ENCODE measurements at places on chromosomes 7 and 10.

DNA sequence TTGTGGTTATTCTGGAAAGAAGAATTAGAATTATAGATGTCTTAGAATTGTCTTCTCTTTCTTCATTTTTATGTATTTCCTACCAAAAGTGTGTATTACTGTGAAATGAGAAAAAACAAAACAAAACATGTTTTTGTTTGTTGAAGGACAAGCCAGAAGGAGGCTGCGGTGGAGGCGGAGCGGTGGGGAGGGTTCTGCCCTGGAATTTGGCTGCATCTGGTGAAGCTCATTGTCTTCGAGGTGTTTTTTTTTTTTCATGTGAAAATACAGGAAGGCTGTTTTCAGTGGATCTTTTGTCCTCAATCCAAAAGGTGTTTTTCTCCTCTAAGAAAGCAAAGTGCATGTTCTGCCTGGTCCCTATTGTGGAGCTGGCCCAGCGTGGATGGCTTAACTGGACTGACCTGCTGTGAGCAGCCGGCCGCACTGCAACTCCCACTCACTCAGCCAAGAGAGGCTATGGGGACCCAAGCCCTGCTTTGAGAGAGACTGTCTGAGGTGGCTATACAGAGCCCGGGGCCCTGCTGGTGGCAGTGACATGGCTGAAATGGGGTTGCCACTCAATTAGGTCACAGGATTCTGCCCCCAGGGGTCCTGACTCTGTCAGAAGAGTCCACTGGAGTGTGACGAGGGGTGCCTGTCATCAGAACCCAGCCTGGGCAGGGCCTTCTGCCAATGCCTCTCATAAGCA, 184.9 kb upstream of the MKI67 start:
- no peak for DNase-seq

DNA sequence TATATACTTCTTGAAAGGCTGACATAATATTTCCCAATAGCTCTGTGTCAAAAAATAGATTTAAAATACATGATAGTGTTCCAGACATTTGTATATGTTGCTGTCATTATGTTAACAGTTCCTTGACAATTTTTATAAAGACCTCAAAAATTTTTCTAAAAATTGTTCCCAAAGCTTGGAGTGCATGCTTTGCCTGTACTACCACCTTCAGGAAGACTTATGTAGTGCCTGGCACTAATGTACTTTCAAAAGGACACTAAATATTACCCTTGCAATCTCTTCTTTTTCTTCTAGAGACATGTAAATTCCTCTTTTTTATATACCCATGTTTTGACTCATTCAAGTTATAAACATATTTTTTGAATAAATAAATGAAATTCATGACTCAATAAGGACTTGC, 48.0 kb upstream of the SP8 start:
- peak; percentile 32 for DNase-seq

DNA sequence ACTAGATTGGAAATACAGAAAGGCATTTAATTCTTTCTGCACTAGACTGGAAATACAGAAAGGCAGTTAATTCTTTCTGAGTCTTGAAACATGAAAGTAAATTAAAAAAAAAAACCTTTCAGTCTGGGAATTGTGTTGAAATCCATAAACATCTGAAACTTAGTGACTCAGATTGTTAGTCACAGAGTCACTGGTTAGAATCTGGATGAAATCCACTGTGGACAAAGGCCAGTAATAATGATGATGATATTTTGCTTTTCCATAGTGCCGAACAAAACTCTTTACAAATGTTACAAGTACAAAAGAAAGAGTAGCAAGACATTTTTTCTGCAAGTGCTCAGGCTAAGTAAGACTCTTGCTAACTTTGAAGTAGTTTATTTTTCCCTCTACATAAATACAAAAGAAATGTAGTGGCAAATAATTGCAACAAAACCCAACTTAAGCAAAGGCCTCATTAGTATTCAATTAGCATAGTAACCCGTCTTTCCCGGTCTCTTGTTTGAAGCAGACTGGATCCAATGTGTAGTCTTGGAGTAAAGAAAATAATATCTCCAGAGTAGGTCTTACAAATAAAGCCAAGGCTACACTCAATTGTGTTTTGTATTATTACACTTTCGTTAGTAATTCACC, 5.8 kb upstream of the PRTFDC1 start:
- no peak for DNase-seq

GRCh38 chr10:74949843-74950765, 123.7 kb downstream of the KAT6B start:
- no peak for DNase-seq

DNA sequence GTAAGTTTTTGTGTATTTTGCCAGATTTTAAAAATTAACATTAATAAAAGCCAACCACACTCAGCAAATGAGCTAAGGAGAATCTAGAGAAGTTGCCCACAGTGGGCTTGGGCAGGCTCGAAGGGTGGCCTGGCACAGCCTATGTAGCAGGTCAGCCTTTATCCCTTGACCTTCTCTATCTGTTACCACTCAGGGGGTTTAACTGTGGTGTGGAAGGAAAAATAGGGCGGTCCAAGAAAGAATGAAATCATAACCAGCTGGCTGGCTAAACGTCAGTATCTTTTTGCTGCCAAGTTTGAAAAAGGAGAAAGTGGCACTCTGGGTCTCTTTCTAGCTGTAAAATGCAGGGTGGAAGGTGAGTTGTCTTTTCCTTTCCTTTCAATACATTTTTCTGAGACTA, 130.3 kb upstream of the ASAH2 start:
- DNase-seq = no peak

GRCh38 chr7:143049362-143049761, 2.8 kb upstream of the OR6V1 start:
- DNase-seq = no peak

DNA sequence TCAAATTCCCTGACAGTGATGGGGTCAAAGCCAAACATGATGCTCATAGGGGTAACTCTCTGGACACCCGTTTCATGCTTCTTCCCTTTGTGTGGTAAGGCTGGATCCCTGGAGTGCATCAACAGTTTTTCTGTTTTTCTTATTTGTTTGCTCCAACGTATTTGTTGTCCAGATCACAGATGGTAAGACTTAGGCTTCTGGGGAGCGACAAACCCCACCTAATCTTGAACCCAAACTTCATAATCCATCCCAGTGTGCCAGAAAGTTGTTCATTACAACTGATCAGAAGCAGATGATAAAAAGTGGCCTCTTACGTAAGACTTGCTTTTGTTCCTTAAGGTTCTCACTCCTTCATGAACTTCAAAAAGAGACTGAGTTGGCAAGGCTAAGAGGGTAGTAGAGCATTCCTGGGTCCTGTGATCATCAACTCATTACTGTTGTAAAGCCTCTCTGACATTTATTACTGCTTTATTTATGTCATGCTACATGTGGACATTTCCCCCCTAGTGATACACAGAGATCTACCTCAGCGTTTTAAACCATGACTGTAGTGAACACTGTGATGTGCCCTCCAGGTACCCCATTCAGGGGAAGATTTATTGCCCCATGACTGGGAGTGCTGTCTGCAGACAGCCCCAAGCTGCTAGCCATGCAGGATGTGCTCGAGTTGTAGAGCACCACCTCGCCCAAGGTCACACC, 125.6 kb downstream of the CCDC71L start:
- DNase-seq = no peak

DNA sequence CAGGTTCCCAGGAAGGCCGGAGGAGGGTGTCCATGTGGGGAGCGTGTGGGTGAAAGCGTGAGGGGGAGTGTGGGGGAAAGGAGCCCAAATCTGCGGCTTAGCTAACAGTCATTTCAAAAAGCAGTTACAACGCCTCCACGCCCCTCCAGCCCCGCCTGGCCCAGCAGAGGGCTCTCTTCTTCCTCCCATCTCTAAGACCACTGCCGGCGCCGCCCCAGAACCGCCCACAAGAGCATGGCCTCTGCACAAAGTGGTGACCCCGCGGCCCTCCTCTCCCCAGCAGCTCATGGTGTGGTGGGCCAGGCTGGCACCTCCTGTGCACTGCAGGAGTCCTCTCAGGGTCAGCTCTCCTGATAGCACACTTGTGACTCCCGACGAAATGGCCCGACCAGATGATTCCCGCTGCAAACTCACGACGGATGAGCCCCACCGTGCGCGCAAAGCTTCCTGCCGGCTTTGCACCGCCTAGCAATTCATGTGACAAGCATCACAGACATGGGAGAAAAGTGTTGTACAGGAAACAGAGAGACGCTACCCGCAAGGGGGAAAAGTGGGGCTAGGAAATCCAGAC, 12.4 kb upstream of the HUS1 start:
- peak; percentile 96 for DNase-seq

- peak; percentile 68 for DNase-seq
These were observed 33.6 kb downstream of the DNMBP start for GRCh38 chr10:99975942-99976809.

- DNase-seq = no peak
These were observed 87.6 kb upstream of the SEMA3D start for GRCh38 chr7:85274454-85274853.

- no peak for DNase-seq
These were observed 23.1 kb upstream of the PPIF start for GRCh38 chr10:79324032-79324695.

- peak; percentile 88 for DNase-seq
These were observed at the start of gene CREB3L2 for GRCh38 chr7:138001529-138002095. Gene CREB3L2, minus strand, starts transcription at chr7:138002086. Its CDS starts 381 bp downstream, at chr7:138001705.

- DNase-seq = no peak
These were observed 727 bp downstream of the ATRNL1 start for GRCh38 chr10:115093776-115094408.

DNA sequence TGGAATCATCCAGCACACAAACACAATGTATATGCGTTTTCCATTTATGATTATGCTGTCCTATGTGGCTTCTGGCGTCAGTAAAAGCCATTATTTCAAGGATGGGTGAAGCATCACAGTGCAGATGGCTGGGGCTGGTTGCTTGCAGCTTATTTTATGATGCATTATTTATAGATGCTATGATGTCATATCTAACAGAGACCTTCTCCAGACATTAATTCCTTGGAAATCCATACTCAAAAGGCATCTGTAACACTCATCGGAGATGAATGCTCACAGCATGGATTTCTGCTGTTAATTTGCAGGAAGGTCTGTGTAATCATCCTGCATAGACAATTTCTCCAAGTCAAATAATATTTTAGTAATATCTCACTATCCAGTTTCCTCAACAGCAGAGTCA, 7.2 kb downstream of the RGS10 start:
- DNase-seq = no peak

DNA sequence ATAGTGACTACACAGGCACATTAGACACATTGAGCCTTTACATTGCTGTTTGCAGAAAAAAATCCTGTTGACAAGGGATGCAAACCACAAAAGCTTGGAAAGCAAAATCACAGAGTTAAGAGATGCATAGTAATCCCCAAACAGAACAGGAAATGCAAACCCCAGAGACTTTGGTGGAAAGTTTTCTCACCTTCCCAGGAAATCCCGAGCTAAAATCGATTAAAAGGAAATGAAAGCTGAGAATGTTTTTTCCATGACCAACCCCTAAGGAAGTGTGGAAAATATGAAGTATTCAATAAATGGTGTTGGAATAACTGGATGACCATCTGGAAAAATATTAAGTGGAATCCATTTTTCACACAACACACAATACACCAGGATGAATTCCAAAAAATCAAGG, 598.7 kb downstream of the GRID1 start:
- no peak for DNase-seq

DNA sequence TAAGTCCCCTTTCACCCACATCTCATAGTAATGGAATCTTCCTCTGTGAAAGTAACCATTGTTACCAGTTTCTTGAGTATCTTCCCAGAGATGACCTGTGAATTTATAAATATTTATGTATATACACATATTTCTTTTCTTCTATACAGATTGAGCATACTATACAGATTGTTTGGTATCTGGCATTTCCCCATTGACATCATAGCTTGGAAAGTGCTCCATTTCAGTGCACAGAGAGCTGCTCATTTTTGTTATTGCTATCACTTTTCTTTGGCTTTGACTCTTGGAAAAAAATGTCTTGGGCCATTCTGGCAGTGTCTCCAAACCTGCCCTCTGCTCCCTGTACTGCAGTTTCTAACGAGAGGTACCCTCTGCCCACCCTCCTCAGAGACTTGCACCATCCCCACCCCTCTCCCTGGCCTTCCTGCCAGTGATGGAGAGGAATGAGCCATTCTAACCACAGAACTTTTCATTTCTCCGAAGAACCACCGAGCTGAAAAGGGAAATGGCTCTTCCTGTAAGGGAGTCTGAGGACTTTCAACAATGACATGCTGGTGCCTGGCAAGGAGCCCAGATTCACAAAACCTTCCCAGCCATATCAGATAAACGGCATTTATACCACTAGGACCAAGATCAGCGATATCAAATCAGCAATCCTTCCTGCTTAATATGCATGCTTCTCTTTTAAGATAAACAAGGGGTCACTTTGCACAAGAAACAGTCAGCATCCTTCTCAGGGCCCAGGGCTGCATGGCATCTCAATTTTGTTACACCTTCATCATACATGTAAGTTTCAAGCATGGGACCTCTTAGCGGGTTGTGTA, 19.7 kb upstream of the CCSER2 start:
- DNase-seq = peak; percentile 92

DNA sequence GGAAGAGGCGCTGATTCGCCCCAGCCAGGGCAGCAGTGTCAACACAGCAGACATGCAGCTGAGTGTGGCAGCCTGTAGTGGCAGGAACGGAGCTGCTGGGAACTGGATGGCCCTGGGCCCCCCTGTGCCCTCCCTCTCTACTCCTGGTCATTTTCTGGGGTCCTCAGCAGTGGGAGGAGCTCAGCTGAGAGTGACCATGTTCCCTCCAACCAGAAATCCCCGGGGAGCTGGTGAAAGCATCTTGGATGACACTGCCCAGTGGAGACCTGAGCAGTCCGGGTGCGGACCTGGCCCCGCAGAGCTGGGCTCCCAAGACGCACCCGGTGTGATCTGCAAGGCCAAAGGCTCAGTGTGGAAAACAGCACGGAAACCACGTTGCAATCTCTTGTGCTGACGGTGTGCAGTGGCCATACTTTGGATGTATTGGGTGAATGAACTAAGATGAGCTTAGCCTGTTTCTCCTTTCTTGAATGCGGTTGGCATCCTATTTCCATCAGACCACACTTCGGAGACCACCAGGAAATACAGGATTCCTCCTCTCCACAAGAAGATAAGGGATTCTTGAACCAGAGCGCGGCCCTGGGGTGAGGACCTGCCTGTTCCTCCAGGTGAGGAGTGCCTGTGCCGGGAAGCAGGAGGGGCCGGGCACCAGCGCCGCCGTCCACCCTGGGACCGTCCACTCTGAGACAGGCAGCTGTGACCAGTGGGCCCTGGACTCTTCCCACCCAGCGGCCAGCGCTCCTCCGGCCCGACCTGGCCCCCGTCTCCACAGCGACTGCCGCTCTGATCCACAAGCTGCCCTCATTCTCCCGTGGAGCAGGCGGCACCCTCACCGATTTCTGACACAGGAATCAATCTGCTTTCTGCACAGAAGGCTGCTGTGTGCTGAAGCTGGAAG, 93.5 kb upstream of the DIP2C start:
- no peak for DNase-seq

All from hematopoietic multipotent progenitor cell treated with erythropoietin and hydrocortisone succinate and interleukin-3 and kit ligand, for 4 days (in vitro differentiated cells).